ENCODE measurements at places on chromosomes 13 and 19.

DNA sequence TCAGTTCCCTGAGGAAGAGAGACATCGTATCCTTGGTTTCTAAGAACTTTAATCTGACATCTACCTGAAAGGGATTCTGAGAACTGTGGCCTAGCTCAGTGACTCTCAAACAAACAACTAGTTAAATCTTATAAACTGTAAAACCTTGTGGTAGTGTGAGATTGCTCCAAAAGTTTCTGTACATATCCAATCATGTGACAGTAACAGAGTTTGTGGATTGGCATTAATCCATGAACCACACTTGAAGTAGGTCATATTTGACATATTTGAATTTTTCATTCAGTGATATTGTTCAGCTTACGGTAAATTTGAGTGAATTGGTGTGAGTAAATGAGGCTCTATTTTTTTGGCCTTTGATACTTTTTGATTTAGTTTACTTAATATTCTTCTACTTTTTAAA is 15.0 kb downstream of the TDRD3 start:
- DNase-seq, result no peak

- DNase-seq, result no peak
Measured at GRCh38 chr13:113307491-113307890, 10.5 kb downstream of the LAMP1 start.

DNA sequence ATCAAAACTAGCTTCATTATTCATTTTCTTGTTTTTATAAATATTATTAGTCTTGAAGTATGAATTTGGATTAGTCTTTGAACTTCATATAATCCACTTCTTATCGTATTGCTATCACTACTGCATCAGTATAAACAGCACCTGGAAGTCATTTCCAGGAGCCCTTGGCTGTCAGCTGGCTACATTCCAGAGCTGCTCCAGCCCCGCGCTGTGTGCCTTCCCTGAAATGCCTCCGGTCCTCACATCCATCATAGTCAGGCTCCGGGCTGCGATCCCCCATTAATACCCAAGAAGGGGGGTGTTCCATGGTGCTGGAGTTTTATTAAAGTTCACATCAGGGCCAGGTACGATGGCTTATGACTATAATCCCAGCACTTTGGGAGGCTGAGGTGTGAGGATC is 124.3 kb upstream of the GJB6 start:
- DNase-seq, result no peak

DNA sequence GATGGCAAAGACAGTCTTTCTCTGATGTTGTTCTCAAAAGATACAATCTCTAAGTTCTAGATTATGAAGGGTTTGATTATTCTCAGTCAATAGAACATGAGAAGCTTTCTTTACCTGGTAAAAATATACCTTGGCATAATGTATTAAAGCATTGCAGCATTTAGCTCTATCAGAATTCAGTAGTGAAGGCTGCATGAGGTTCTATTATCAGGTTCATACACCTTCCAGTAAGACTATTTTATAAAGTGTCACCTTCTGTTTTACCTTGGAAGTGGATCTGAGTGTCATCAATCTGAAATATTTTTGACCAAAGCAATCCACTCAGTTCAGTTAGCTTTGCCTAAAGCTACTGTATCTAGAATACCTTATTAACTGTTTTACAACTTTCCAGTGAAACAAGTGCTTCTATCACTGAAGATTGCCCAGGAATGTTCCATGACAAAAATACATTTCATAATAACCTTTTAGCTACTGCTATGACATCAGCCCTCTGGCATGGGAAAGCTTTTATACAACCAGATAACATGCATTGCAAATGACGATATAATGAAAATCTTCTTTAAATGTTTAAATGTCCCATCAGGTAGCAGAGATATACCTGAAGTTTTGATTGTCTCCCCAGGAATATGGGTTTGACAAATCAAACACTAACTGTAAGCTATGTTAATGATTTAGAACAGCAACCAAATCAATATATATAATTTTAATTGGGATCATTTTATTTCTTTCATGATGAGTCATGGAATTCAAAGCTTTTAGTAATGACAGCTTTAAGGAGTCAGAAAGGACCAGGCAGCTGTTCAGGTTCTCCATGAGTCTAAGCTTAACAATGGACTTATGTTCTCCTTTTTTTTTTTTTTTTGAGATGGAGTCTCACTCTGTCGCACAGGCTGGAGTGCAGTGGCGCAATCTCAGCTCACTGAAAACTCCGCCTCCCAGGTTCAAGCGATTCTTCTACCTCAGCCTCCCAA is 72.2 kb downstream of the UFM1 start:
- DNase-seq, result no peak

GRCh38 chr19:6002591-6002990 is 24.7 kb upstream of the RANBP3 start:
- DNase-seq, result no peak

Measured in H54 (cell line).